ENCODE measurements at places on chromosomes 12 and 14. TPM values are rescaled to one million over a fixed set of nuclear protein-coding genes. Genes with fewer than 3 reads are reported as not detected.

DNA sequence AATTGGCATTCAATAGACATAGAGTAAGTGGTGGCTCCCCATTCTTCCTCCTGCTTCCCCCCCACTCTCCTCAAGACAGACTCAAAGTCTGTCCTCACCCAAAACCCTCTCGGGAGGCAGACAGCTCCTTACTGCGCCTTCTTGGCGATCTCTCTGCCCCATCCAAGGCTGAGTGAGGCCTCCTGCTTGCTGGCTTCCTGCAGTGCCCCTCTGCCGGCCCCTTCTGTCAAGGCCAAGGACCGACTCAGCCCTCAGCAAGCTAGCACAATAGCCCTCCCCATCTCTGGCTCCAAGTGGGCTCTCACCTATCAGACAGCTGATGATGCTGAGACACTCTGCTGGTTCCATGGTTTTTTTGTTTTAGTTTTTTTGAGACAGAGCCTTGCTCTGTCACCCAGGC lies 62.5 kb upstream of the DLK1 start:
- DNase-seq: no peak

- no peak for DNase-seq
Observed at GRCh38 chr12:54196396-54196795, 7.6 kb upstream of the SMUG1 start.

DNA sequence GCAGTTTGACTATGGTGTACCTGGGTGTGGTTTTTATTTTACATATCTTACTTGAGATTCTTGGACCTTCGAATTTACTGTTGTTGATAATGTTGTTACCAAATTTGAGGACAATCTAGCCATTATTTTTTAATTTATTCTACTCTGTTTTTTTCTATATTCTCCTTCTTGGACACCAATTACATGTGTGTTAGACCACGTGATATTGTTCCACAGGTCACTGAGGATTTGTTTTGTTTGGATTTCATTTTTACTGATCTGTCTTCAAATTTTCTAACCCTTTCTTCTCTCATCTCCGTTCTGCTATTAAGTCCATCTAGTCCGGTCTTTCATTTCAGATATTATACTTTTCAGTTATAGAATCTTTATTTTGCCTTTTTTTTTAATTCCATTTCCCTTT lies 204.9 kb upstream of the BCL2L14 start:
- DNase-seq: no peak

GRCh38 chr12:31234955-31235867 lies 90.7 kb downstream of the SINHCAF start:
- DNase-seq: peak; percentile 87

DNA sequence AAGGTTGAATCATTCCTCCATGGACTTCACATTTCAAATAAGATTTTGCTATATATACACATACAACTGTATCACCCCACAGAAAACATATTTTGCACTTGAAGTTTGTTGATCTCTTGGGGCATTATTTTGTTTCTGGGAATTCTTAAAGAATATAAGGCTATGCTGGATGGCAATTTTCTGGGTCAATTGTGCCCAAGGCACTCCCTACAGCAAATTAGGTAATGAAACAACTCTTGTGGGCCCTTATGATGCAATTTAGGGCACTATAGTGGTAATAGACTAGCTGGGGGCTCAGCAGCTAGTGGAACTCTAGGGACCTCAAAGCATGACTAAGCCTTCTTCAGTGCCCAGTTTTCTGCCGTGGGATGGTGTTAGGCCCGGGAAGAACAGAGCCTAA lies 444.4 kb downstream of the NRXN3 start:
- DNase-seq: no peak

GRCh38 chr14:47389535-47389934 lies 285.9 kb downstream of the MDGA2 start:
- no peak for DNase-seq

Gene ZCRB1
- 45.6 TPM for total RNA-seq

Gene HOXC4
- total RNA-seq: 24.5 TPM

Gene DCN
- total RNA-seq: 317 TPM
